ENCODE measurements at places on chromosomes 5 and 9. TPM values are rescaled to one million over a fixed set of nuclear protein-coding genes. Genes with fewer than 3 reads are reported as not detected.
A peak's percentile ranks its signal among the peaks of the same experiment; 100 is the strongest.

DNA sequence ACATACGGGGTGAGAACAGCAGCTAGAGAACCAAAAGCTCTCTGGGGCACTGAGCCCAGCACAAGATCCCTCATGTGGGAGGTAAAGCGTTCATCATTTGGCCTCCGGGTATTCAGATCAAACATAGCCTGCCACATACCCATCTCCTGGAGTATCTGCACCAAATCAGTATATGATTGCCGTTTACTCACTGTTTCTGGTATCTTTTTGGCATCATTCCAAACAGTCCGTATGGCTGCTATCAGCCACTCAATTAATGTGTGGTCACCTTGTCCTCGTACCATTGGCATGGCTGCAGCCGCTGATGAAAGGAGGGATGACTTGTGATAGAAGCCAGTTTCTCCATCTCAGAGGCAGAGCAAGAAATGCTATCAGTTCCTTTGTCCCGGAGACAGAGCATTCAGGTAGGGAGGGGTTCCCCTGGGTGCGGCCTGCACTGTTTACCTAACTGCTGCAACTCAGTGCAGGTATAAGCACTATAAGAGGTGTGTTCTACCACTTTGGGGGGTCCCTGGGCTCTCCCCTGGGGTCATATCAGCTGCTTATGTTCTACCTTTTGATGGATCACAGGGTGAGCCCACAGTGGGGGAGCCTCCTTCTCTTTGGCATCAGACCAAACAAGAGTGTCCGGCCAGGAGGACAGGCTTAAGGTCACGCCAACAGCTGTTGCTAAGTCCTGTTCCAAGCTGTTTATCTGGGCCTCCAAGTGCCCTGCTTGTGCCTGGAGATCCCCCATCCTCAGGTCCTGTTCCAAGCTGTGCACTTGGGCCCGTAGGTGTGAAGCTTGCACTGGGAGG is 9.4 kb downstream of the DMAC1 start:
- H3K27ac ChIP-seq = no peak overlapping the region
- H3K27me3 ChIP-seq = no peaks in the 10 kb centered on the region

DNA sequence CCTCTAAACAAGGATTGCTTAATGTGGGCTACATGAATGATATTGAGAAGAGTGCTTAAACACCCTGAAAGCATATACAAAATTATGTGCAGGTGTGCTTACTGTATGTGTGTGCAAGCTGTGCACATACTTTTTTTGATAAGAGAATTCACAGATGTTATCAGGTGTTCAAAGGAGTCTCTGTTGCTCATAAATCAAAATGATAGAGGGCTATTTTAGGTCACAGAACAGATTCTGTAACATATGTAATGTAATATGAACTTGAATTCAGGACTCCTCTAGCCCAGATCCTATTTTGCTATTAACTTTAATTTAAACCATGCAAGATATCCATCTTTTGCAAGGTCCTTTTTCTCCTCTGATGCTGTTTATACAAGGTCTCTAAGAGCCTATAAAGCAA is 38.2 kb downstream of the CCDC192 start:
- no peak overlapping the region for H3K27ac ChIP-seq
- no peaks in the 10 kb centered on the region for H3K27me3 ChIP-seq
- DNase-seq = no peak
- no peak overlapping the region for H3K4me3 ChIP-seq

DNA sequence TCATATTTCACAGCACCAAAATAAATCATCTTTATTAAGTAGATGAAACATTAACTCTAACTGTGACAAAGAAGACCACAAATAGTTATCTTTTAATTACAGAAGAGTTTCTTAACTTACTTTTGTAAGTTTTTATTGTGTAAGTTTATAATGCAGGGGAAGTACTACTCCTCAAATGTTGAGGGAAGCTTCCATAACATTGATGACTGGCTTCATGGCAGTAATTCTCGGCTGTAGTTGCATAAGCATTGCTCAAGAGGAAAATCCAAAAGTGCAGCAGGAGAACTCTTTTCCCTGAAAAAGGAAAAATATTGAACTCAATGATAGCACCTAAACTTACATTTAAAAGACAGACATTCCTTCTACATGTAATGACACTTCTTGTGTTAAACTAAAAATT is 4.6 kb downstream of the TSLP start:
- H3K36me3 ChIP-seq = no peaks in the 10 kb centered on the region
- DNase-seq = no peak
- H3K27ac ChIP-seq = no peak overlapping the region
- no peak overlapping the region for H3K4me3 ChIP-seq
- H3K4me1 ChIP-seq = peaks cover 21% of the 10 kb centered on the region

DNA sequence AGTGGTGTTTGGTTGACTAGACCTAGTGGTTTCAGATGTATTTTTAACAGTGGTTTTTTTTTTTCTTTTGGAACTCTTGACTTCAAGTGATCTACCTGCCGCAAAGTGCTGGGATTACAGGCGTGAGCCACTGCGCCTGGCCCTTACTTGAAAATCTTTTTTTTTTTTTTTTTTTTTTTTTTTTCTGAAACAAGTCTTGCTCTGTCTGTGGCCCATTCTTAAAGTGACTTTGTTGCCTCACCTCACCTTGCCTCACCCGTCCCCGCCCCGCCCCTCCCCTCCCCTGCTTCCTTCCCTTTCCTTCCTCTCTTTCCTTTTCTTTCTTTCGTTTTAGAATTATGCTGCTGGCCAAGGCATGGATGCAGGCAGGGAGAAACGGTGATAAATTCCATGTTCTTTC is 26.0 kb downstream of the GPBP1 start:
- H3K36me3 ChIP-seq = peaks cover 16% of the 10 kb centered on the region
- H3K27ac ChIP-seq = no peak overlapping the region
- no peaks in the 10 kb centered on the region for H3K27me3 ChIP-seq
- H3K4me1 ChIP-seq = peaks cover 26% of the 10 kb centered on the region

DNA sequence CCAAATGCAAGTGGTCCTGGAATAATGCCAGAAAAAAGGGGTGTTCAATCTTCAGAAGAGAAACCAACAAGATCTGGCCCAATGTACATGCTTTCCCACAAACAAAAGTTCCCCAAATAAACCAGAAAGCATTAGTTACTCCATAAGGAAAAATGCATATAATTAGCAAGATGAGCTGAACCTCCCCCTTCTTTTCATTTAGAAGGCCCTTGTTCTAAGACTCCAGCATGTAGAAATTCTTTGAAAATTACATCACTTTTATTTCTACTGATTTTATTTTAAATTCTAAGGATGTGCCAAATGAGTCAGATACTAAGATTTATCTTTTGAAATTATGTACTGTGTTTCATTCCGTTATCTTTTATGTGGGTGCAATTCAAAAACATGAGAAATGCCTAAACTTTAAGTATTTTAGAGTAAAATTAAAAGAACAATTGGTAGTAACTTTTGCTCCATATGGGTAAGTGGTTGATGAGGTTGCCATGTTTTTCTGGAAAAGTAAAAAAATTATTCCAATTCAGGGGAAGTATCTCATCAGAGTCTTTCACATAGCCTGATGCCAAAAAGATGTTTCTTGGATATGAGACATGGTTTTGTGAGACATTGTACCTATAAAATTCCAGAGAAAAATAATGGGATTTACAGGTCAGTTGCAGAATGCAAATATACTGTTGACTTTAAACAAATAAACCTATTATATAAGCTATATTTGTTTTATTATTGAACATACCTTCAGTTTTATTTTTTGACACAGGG is 106.5 kb upstream of the CCDC112 start:
- H3K27ac ChIP-seq = no peak overlapping the region
- H3K27me3 ChIP-seq = no peaks in the 10 kb centered on the region
- H3K4me3 ChIP-seq = no peak overlapping the region
- no peaks in the 10 kb centered on the region for H3K36me3 ChIP-seq
- H3K4me1 ChIP-seq = no peaks in the 10 kb centered on the region
- DNase-seq = no peak

DNA sequence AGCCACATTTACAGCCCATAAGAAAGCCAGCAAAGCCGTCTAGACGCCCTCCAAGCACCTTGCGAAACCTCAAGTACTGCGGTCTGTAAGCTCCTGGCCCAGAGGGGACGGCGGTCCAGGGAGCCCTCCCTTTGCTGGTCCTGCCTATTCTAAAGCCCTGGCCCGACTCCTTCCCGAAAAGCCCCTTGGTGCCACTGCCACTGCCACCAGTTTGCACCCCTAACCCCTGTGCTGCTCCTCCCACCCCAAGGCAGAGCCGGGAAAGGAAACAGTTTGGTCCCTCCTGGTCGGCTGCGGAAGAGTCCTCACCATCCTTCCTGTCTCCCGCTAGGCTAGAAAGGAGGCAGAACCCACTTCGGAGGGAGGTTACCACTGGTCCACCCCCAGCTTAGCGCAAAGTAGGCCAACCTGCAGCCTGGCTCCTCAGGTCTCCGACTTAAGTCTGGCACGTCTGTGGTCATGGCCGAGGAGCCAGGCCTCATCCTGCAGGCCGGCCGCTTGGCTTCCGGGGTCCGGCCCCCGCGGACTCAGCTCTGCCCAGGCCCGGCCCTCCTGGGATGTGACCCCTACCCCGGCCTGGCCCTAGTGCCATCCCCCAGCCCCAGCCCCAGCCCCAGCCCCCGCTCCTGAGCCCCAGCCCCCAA is 916 bp downstream of the TOR1A start:
- peak overlapping the region; percentile 70 for H3K4me3 ChIP-seq
- no peaks in the 10 kb centered on the region for H3K27me3 ChIP-seq
- DNase-seq = peak; percentile 72
- H3K27ac ChIP-seq = peak overlapping the region; percentile 76
- H3K4me1 ChIP-seq = peaks cover 5% of the 10 kb centered on the region

GRCh38 chr5:50958852-50959457 is 292.5 kb downstream of the PARP8 start:
- no peak overlapping the region for H3K4me3 ChIP-seq
- no peak for DNase-seq
- H3K27me3 ChIP-seq = peaks cover 43% of the 10 kb centered on the region
- no peak overlapping the region for H3K27ac ChIP-seq
- H3K36me3 ChIP-seq = no peaks in the 10 kb centered on the region

- no peaks in the 10 kb centered on the region for H3K4me1 ChIP-seq
- no peak for DNase-seq
- H3K36me3 ChIP-seq = no peaks in the 10 kb centered on the region
- H3K4me3 ChIP-seq = no peak overlapping the region
- no peak overlapping the region for H3K27ac ChIP-seq
These were observed 37.3 kb upstream of the CLK4 start for GRCh38 chr5:178664141-178664540.

DNA sequence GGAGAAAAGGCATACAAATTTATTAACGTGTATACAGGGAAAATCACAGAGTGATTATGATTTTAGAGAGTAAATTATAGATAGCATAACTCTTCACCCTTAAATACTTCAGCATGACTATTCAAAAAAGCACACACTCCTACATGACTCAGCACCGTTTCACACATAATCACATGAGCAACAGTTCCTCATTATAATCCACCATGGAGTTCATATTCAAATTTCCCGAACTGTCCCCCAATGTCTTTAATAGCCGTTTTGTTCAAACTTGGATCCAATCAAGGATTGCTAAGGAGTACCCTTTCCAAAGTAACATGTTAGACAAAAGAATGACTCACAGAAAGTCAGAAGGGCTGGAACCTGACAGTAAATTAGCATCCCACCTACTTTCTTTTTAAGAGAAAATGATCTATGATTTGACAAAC is 32.1 kb downstream of the RAPGEF1 start:
- H3K27ac ChIP-seq = peak overlapping the region; percentile 65
- H3K27me3 ChIP-seq = no peaks in the 10 kb centered on the region
- no peaks in the 10 kb centered on the region for H3K36me3 ChIP-seq
- peaks cover 85% of the 10 kb centered on the region for H3K4me1 ChIP-seq

- H3K4me3 ChIP-seq = no peak overlapping the region
- DNase-seq = no peak
- H3K4me1 ChIP-seq = peaks cover 4% of the 10 kb centered on the region
- H3K27ac ChIP-seq = no peak overlapping the region
These were observed 114.0 kb downstream of the CARTPT start for GRCh38 chr5:71832812-71833715.

GRCh38 chr5:81761270-81761669 is 10.4 kb upstream of the SSBP2 start:
- no peak for DNase-seq
- H3K4me3 ChIP-seq = no peak overlapping the region
- no peak overlapping the region for H3K27ac ChIP-seq
- peaks cover under 1% of the 10 kb centered on the region for H3K4me1 ChIP-seq

GRCh38 chr5:161105525-161105924 is 253.5 kb upstream of the ATP10B start:
- no peaks in the 10 kb centered on the region for H3K36me3 ChIP-seq

- no peak for DNase-seq
- H3K27me3 ChIP-seq = no peaks in the 10 kb centered on the region
- no peak overlapping the region for H3K27ac ChIP-seq
- H3K4me1 ChIP-seq = peaks cover 44% of the 10 kb centered on the region
- no peak overlapping the region for H3K4me3 ChIP-seq
These were observed 2.9 kb downstream of the DHX29 start for GRCh38 chr5:55304584-55304983.

- no peaks in the 10 kb centered on the region for H3K4me1 ChIP-seq
- DNase-seq = no peak
- no peak overlapping the region for H3K27ac ChIP-seq
- H3K4me3 ChIP-seq = no peak overlapping the region
- H3K27me3 ChIP-seq = no peaks in the 10 kb centered on the region
- H3K36me3 ChIP-seq = no peaks in the 10 kb centered on the region
These were observed 236.8 kb downstream of the ACTL7B start for GRCh38 chr9:108618906-108619550.

DNA sequence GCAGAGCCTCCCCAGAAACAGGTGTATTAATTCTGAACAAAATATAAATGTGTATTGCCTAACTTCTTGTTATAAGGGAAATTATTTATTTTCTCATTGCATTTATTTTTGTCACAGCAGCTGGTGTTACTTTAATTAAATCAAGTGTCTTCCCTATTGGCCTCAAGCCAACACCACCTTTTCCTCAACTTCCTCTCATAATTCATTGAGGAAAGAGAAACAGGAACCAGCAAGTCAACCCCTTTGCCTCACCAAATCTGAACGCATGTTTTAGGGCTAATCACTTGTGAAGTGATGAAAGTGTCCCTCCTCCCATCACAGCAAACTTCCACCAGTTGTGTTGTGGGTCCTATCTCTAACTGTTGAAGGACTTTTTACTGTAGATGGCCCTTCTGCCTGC is 73.1 kb downstream of the DIRAS2 start:
- H3K4me1 ChIP-seq = no peaks in the 10 kb centered on the region
- no peak overlapping the region for H3K27ac ChIP-seq
- no peaks in the 10 kb centered on the region for H3K27me3 ChIP-seq
- no peak overlapping the region for H3K4me3 ChIP-seq
- H3K36me3 ChIP-seq = no peaks in the 10 kb centered on the region
- DNase-seq = no peak

Gene COL23A1
- total RNA-seq = 2.0 TPM

Gene RNF224
- total RNA-seq = 0.35 TPM

Gene SCGB3A2
- total RNA-seq = 186 TPM

Gene PCDHA2
- total RNA-seq = 0.35 TPM

Gene PCDHGB1
- total RNA-seq = 2.0 TPM

Gene PWWP2A
- 26.7 TPM for total RNA-seq

Measured in upper lobe of right lung (tissue), 1 donor.